ENCODE measurements at places on chromosomes 5 and 9. TPM values are rescaled to one million over a fixed set of nuclear protein-coding genes. Genes with fewer than 3 reads are reported as not detected.
A peak's percentile ranks its signal among the peaks of the same experiment; 100 is the strongest.

UCK1 gene
- 31.3 TPM for total RNA-seq

FCN1 gene
- not detected for total RNA-seq

FUT7 gene
- not detected for total RNA-seq

DNA sequence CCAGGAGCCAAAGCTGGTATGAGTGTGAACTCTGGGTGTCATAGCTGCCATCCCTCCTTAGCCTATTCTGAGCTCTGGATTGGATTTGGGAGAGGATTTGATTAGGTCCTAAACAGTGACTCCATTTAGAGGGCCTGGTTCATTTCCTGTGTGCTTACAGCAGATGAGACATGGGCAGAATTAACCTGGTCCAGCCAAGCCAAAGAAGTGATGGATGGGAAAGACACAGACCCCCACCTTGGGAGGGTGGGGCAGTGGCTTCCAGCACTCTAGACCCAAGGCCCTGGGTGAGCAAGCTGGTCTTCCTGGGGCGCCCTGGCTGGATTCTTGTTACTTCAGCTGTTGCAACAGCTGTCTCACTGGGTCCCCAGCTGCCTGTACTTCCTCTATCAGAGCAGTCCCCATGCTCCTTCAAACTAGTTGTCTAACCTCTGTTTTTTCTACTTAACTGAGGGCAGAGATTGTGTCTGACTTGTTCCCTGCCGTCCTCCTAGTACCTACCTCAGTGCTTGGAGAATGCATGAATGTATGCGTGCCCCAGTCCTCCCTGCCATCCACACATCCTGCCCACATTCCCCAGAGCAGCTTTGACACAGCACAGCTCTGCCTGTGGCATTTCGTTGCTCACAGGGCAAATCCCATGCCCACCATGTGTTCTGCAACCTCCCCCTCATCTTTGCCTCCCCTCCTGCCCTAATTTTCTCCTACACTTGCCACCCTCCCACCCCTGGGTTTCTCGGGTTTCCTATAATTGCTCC lies 115.9 kb downstream of the RGS3 start:
- H3K27ac ChIP-seq = peak overlapping the region; percentile 81
- H3K36me3 ChIP-seq = peaks cover 1% of the 10 kb centered on the region
- peaks cover 55% of the 10 kb centered on the region for H3K4me1 ChIP-seq
- H3K27me3 ChIP-seq = no peaks in the 10 kb centered on the region
- no peak overlapping the region for H3K4me3 ChIP-seq

DNA sequence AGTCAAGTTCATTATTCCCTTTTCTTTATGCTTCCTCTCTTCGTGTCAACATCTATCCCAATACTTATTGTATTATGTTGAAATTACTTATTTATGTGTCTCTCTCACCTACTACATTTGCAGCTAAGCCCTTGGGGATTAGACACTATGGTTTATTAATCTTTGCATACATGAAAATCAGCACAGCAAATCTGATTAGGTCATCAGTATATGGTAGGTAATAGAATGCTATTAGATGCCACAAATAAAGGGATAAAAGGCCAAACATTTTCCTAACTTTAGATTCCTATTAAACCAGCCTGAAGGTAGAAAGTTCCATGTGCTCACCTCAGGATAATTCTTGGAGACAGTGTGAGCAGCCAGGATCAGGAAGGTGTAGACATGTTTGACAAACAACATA lies 490.1 kb upstream of the MPDZ start:
- no peaks in the 10 kb centered on the region for H3K4me1 ChIP-seq
- no peak overlapping the region for H3K27ac ChIP-seq

DNA sequence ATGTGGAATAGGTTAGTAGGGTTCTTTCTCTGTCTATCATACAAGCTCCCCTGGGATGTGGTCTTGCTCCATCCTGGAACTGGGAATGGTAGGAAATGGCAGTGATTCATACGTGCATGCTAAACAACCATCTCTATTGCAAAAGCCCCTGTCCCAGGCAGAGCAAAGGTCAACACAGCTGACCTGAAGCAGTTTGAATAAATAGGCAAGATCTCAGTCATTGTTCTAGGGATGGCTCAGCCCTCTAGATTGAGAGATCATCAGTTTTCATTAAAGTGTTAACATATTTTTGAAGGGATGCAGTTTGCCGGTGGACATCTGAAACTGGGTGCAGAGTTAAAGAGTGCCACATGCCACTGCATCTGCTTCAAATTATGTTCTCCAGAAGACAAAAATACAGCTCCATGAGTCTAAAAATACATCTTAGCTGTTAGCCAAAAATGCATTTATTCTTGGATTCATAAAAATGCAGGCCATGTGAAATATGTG lies 224.1 kb downstream of the ESM1 start:
- H3K4me1 ChIP-seq = peaks cover 52% of the 10 kb centered on the region
- H3K4me3 ChIP-seq = no peak overlapping the region
- peak overlapping the region; percentile 85 for H3K27ac ChIP-seq
- no peaks in the 10 kb centered on the region for H3K36me3 ChIP-seq
- peak; percentile 92 for DNase-seq

GRCh38 chr5:68015381-68016302 lies 199.9 kb upstream of the PIK3R1 start:
- peaks cover 18% of the 10 kb centered on the region for H3K4me1 ChIP-seq
- no peaks in the 10 kb centered on the region for H3K27me3 ChIP-seq
- no peak overlapping the region for H3K4me3 ChIP-seq
- no peaks in the 10 kb centered on the region for H3K36me3 ChIP-seq

GRCh38 chr5:104569621-104570020 lies 1007.0 kb upstream of the NUDT12 start:
- H3K27ac ChIP-seq = no peak overlapping the region
- no peaks in the 10 kb centered on the region for H3K27me3 ChIP-seq
- H3K4me3 ChIP-seq = no peak overlapping the region
- H3K4me1 ChIP-seq = no peaks in the 10 kb centered on the region
- DNase-seq = no peak
- H3K36me3 ChIP-seq = no peaks in the 10 kb centered on the region
